ENCODE measurements at places on chromosomes 4 and X. TPM values are rescaled to one million over a fixed set of nuclear protein-coding genes. Genes with fewer than 3 reads are reported as not detected.

The GLRA2 gene
- total RNA-seq: not detected

The CXCL8 gene
- 2.8 TPM for total RNA-seq

The ASMTL gene
- total RNA-seq: 29.7 TPM

The PSAPL1 gene
- total RNA-seq: not detected

The CCKAR gene
- total RNA-seq: not detected

The PPP4R3C gene
- not detected for total RNA-seq

The CABS1 gene
- total RNA-seq: not detected

The ADH1B gene
- total RNA-seq: 898 TPM

The GLRB gene
- total RNA-seq: 1.0 TPM

The ADGRL3 gene
- total RNA-seq: 4.6 TPM

The CHRDL1 gene
- total RNA-seq: 49.7 TPM

The ZNF732 gene
- total RNA-seq: not detected

DNA sequence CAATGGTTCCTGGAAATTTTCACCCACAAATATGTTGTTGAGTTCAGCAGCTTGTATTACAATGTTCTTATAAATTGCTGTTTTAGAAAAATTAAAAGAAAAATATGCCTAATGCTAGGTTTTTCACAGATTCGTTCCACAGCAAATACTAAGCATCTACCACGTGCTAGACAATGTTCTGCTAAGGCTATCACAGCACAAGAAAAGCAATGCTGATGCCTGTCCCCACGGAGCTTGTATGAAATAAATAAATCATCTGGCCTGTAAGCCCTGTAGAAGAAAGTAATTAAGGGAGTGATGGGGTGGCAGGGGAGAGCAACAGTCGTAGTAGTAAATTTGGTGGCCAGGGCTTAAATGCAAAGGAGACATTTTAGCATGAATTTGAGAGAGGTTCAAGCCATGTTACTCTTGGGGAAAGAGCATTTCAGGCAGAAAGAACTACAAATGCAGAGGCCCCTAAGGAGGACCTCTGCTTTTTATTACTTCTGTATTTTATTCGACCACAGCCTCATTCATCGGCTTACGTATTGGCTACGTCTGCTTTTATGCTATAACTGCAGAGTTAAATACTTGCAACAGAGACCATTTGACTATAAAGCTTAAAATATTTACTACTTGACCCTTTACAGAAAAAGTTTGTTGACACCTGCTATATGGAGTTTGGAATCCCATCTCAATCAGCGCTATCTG, 36.3 kb downstream of the ARAP2 start:
- H3K27ac ChIP-seq: no peak overlapping the region
- no peak overlapping the region for H3K4me3 ChIP-seq
- no peaks in the 10 kb centered on the region for H3K36me3 ChIP-seq
- no peak for DNase-seq

- H3K4me3 ChIP-seq: no peak overlapping the region
- no peaks in the 10 kb centered on the region for H3K36me3 ChIP-seq
- H3K4me1 ChIP-seq: no peaks in the 10 kb centered on the region
- no peak overlapping the region for H3K27ac ChIP-seq
These were observed 703.6 kb upstream of the FAM241A start for GRCh38 chr4:111441687-111442086.

- no peak overlapping the region for H3K27ac ChIP-seq
- H3K27me3 ChIP-seq: no peaks in the 10 kb centered on the region
- no peaks in the 10 kb centered on the region for H3K4me1 ChIP-seq
- DNase-seq: no peak
- H3K36me3 ChIP-seq: no peaks in the 10 kb centered on the region
These were observed 43.3 kb upstream of the PRDM8 start for GRCh38 chr4:80153874-80154544.

DNA sequence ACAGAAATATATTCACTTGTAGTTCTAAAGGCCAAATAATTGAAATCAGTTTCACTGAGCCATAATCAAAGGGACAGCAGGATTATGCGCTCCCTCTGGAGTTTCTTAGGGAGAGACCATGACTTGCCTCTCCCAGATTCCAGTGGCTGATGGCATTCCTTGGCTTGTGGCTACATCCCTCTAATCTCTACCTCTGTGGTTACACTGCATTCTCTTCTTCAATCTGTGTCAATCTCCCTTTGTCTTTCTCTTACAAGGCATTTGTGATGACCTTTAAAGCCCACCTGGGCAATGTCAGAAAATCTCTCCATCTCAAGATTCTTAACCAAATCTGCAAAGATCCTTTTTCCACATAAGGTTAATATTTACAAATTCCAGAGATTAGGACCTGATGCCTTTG, 260.2 kb downstream of the UNC5C start:
- DNase-seq: no peak
- H3K4me3 ChIP-seq: no peak overlapping the region
- no peaks in the 10 kb centered on the region for H3K4me1 ChIP-seq
- no peak overlapping the region for H3K27ac ChIP-seq
- H3K27me3 ChIP-seq: no peaks in the 10 kb centered on the region
- H3K36me3 ChIP-seq: no peaks in the 10 kb centered on the region

DNA sequence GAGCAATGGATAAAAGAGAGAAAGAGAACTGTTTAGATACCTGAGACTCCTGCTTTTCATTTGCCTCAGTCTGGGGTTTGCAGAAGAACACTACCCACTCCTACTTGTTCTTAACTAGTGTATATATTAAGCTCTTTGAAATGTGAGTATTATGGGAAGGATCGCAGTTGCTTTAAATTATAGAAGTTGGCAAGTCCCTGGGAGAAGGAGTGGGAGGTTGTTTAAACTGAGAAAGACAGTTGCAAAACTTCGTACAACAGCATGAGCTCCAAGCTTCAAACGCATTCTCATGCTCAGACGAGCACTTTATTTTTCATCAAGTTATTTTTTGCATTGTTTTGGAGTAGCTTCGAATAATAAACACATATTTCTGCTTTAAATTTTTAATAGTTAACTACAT, 88.1 kb upstream of the C1QTNF7 start:
- no peaks in the 10 kb centered on the region for H3K4me1 ChIP-seq
- no peak overlapping the region for H3K27ac ChIP-seq
- DNase-seq: no peak

GRCh38 chrX:152843852-152844251, 13.0 kb downstream of the NSDHL start:
- H3K36me3 ChIP-seq: no peaks in the 10 kb centered on the region
- no peaks in the 10 kb centered on the region for H3K4me1 ChIP-seq
- no peak overlapping the region for H3K4me3 ChIP-seq
- no peak overlapping the region for H3K27ac ChIP-seq

GRCh38 chr4:170110285-170110672, 20.5 kb upstream of the AADAT start:
- H3K36me3 ChIP-seq: no peaks in the 10 kb centered on the region
- no peaks in the 10 kb centered on the region for H3K27me3 ChIP-seq
- H3K27ac ChIP-seq: no peak overlapping the region
- H3K4me3 ChIP-seq: no peak overlapping the region
- H3K4me1 ChIP-seq: no peaks in the 10 kb centered on the region
- no peak for DNase-seq

- H3K4me1 ChIP-seq: no peaks in the 10 kb centered on the region
- no peak for DNase-seq
- H3K36me3 ChIP-seq: no peaks in the 10 kb centered on the region
- no peak overlapping the region for H3K4me3 ChIP-seq
- no peaks in the 10 kb centered on the region for H3K27me3 ChIP-seq
These were observed 34.5 kb downstream of the IQCM start for GRCh38 chr4:149781150-149781549.

DNA sequence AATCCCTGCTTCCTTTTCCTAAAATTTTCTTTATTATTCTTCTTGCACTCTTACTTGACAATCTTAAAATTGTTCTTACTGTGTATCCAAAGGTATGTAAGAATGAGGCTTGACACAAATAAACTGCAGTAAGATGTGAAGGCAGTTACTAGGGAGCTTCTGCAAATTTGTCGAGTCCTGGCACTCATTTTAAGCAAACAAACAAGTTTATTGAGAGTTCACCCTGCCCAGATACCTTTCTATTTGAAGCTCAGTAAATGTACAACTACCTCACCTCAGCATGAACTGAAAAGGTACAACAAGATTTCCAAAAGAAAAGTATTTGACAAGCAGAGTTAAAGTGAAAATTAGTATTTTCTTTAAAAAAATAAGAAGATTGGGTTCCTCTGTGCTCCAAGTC, 13.3 kb upstream of the SYTL4 start:
- H3K4me1 ChIP-seq: peaks cover 6% of the 10 kb centered on the region
- DNase-seq: no peak
- no peak overlapping the region for H3K4me3 ChIP-seq
- no peaks in the 10 kb centered on the region for H3K27me3 ChIP-seq

DNA sequence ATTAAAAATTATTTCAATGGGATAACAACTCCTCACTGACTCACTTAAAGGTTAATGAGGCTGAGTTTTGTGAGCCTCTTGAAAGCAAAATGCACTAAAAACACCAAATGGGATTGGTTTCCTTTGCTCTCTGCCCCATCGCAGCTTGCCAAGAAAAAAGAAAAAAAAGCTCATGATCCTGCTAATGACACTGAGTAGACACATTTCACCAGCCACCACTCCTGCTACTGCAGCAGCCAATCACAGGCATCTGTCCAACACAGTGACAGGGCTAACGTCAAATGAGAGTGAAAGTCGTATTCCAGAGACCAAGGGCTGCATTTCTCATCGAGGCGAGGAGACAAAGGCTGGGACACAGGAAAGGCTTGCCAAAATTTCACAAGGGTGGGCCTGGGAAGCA, 5.2 kb downstream of the APBB2 start:
- H3K4me3 ChIP-seq: no peak overlapping the region
- H3K36me3 ChIP-seq: no peaks in the 10 kb centered on the region
- peak; percentile 25 for DNase-seq

GRCh38 chr4:163966612-163967011, 472.1 kb downstream of the TMA16 start:
- H3K4me1 ChIP-seq: no peaks in the 10 kb centered on the region
- H3K27ac ChIP-seq: no peak overlapping the region
- H3K36me3 ChIP-seq: no peaks in the 10 kb centered on the region
- H3K27me3 ChIP-seq: no peaks in the 10 kb centered on the region

DNA sequence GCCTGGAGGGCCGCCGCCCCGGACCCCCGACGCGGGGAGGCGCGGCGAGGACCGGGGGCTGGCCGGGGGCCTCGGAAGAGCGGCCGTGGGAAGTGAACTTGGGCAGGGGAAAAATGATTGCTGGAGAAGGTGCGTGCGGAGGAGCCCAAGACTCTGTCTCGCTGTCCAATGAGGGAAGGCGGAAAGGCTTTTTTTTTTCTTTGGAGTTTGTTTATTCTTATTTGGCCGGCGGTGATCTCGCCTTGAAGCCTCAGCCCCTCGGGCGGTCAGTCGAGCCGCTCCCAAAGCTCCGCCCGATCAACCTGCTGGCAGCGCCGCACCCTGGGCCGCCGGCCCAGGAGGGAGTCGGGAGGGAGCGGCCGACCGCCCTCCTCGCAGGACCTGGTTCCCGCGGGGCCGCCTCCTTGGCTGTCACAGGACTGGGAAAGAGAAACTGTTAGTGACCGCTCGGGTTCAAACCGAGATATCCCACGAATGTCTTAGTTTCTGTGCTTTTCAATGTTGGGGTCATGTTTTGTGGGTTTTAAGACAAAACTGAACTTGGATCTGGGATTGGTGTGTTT, 2.5 kb downstream of the CPEB2 start:
- peaks cover 14% of the 10 kb centered on the region for H3K4me1 ChIP-seq
- H3K4me3 ChIP-seq: peak overlapping the region; percentile 92
- H3K36me3 ChIP-seq: no peaks in the 10 kb centered on the region
- no peaks in the 10 kb centered on the region for H3K27me3 ChIP-seq
- peak overlapping the region; percentile 99 for H3K27ac ChIP-seq
- DNase-seq: peak; percentile 92

DNA sequence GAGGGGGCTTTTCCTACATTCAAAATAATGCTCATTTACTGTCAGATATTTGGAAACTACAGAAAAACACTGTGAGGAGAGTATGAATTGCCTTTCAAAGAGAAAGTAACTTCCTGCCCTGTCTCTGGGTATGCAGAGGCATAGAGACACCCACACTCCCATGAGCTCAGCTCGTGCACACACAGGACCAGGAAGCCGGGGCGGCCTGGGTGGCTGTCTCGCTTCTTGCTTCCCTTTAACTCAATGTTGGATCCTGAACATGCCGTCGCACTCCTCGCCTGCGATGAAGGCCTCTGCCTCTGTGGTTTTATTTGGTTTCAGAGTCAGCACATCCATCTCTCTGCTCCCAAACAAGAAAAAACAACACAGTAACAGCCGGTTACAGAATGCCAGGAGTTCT, 40.1 kb upstream of the GPR78 start:
- H3K36me3 ChIP-seq: no peaks in the 10 kb centered on the region
- DNase-seq: no peak
- no peaks in the 10 kb centered on the region for H3K27me3 ChIP-seq
- H3K4me3 ChIP-seq: no peak overlapping the region
- peaks cover 20% of the 10 kb centered on the region for H3K4me1 ChIP-seq
- no peak overlapping the region for H3K27ac ChIP-seq

GRCh38 chr4:60088807-60089486, 1111.2 kb upstream of the ADGRL3 start:
- DNase-seq: no peak
- H3K27me3 ChIP-seq: no peaks in the 10 kb centered on the region
- H3K4me1 ChIP-seq: no peaks in the 10 kb centered on the region
- H3K36me3 ChIP-seq: no peaks in the 10 kb centered on the region
- H3K27ac ChIP-seq: no peak overlapping the region

- H3K27ac ChIP-seq: no peak overlapping the region
- H3K4me3 ChIP-seq: no peak overlapping the region
- H3K4me1 ChIP-seq: peaks cover 28% of the 10 kb centered on the region
- no peaks in the 10 kb centered on the region for H3K27me3 ChIP-seq
- no peak for DNase-seq
- peaks cover 5% of the 10 kb centered on the region for H3K36me3 ChIP-seq
These were observed 100.7 kb downstream of the PTTG2 start for GRCh38 chr4:38060829-38061431.

DNA sequence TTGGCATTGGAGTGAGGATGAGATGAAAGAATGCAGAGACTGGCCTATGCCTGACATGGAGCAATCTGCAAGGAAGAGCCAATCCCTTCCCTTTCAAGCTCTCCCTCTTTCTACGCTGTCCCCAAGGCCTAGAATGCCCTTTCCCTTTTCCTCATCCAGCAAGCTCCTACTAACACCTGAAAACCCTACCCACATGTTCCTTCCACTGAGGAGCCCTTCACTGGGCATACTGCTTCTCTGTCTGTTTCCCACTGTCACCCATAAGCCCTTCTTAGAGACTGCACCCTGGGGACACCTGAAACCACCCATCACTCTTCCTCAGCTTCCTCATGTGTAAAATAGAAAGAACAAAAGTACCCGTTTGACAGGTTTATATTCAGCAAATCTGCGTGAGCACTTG, 249.6 kb upstream of the PSAPL1 start:
- H3K27me3 ChIP-seq: no peaks in the 10 kb centered on the region
- no peaks in the 10 kb centered on the region for H3K4me1 ChIP-seq
- no peak for DNase-seq
- no peaks in the 10 kb centered on the region for H3K36me3 ChIP-seq

DNA sequence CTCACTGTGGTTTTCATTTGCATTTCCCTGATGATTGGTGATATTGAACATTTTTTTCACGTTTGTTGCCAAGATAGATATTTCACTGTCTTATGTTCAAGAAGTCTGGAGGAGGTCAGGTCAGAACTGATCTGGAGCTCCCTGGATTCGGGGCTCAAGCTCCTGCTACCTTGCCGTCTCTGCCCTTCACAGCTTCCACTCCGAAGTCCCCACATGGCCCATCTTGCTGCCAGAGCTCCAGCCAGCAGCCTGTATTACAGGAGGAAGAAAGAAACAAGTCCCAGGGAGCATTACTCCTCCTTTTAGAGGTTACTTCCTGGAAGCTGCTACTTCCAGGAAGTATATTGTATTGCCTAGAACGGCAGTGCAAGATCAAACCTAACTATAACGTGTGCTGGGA, 17.9 kb upstream of the CDKN2AIP start:
- DNase-seq: no peak
- no peak overlapping the region for H3K4me3 ChIP-seq
- no peaks in the 10 kb centered on the region for H3K27me3 ChIP-seq
- no peak overlapping the region for H3K27ac ChIP-seq
- no peaks in the 10 kb centered on the region for H3K36me3 ChIP-seq

GRCh38 chrX:29071525-29072320, 484.5 kb downstream of the IL1RAPL1 start:
- H3K4me1 ChIP-seq: no peaks in the 10 kb centered on the region
- H3K27ac ChIP-seq: no peak overlapping the region
- H3K4me3 ChIP-seq: no peak overlapping the region

Data from thyroid gland (tissue), 4 donors.